Breast epithelium (tissue), 4 donors: ENCODE measurements at places on chromosomes 7 and 10. TPM values are rescaled to one million over a fixed set of nuclear protein-coding genes. Genes with fewer than 3 reads are reported as not detected.

Gene LEP
- 498 TPM for total RNA-seq

Gene GBX1
- total RNA-seq, result not detected

Gene TMEM229A
- total RNA-seq, result not detected

Gene NKX2-3
- total RNA-seq, result not detected

Gene THNSL1
- 1.6 TPM for total RNA-seq

Gene TPK1
- total RNA-seq, result 4.8 TPM

Gene CALU
- total RNA-seq, result 104 TPM

Gene GPC2
- 1.4 TPM for total RNA-seq

GRCh38 chr7:74606909-74607510, 50.5 kb upstream of the GTF2I start:
- no peaks in the 10 kb centered on the region for H3K36me3 ChIP-seq
- no peaks in the 10 kb centered on the region for H3K27me3 ChIP-seq
- peak overlapping the region; percentile 33 for H3K4me3 ChIP-seq

DNA sequence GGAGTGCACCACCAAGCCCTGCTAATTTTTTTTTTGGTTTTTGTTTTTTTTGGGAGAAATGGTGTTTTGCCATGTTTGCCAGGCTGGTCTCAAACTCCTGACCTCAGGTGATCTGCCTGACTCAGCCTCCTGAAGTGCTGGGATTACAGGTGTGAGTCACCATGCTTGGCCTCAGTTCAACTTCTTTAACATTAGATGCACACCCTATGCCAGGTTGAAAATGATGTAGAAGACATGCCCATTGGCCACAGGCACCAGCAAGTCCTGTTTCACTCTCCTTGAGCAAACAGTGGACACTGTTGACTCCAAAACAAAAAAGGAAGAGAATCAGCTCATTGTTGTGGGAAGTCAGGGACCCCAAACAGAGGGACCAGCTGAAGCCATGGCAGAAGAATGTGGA, 1205.3 kb downstream of the REEP3 start:
- DNase-seq, result no peak
- H3K27ac ChIP-seq, result no peak overlapping the region
- no peaks in the 10 kb centered on the region for H3K27me3 ChIP-seq
- no peak overlapping the region for H3K4me3 ChIP-seq
- H3K4me1 ChIP-seq, result no peaks in the 10 kb centered on the region
- H3K36me3 ChIP-seq, result no peaks in the 10 kb centered on the region

DNA sequence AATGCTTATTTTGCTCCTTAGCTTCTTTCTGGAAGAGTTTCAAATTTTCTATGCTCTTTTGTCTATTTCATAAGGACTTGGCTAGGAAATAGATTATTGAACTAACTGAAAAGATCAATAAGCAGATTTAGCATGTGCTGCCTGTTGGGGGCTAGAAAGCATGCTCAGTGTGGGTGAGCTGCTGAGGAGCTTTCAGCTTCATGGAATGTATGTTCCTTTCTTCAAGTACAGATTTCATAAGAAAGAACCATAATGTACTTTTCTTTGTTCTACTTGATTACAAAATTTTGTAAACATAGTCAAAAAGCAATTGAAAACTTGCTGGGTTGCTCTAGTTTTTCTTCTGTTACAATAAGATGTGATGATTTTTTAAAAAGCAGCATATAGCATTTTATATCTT, 73.8 kb downstream of the TAF3 start:
- no peaks in the 10 kb centered on the region for H3K36me3 ChIP-seq
- no peak for DNase-seq
- H3K27ac ChIP-seq, result no peak overlapping the region
- H3K4me3 ChIP-seq, result no peak overlapping the region
- no peaks in the 10 kb centered on the region for H3K4me1 ChIP-seq

DNA sequence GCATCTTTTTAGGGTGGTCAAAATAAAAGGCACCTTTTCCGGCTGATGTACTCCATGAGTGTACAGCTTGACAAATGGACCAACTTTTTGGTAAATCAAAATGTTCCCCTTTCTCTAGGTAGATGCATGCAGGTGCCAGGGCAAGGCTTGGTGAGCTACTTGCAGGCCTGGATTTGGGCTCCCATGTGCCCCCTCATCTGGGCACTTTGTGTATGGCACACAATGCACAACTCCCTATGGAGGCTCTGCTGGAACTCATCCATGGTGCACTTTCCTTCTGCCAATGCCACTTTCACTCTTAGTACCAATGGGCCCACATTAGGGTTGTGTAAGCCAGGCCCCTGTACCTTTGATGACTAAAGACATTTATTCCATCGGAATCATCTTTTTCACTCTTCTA, 300.8 kb downstream of the SDHAF3 start:
- H3K36me3 ChIP-seq, result no peaks in the 10 kb centered on the region
- DNase-seq, result no peak
- no peaks in the 10 kb centered on the region for H3K27me3 ChIP-seq
- H3K27ac ChIP-seq, result no peak overlapping the region
- no peaks in the 10 kb centered on the region for H3K4me1 ChIP-seq

- no peaks in the 10 kb centered on the region for H3K4me1 ChIP-seq
- H3K27ac ChIP-seq, result no peak overlapping the region
- no peaks in the 10 kb centered on the region for H3K36me3 ChIP-seq
- H3K27me3 ChIP-seq, result no peaks in the 10 kb centered on the region
- no peak for DNase-seq
- no peak overlapping the region for H3K4me3 ChIP-seq
Observed at GRCh38 chr10:60611291-60611747, 167.0 kb upstream of the CDK1 start.

- H3K27me3 ChIP-seq, result no peaks in the 10 kb centered on the region
- no peak for DNase-seq
- H3K36me3 ChIP-seq, result no peaks in the 10 kb centered on the region
- H3K4me1 ChIP-seq, result no peaks in the 10 kb centered on the region
Observed at GRCh38 chr7:38682606-38683005, 51.4 kb upstream of the AMPH start.

GRCh38 chr7:30087371-30087770, 47.4 kb upstream of the MTURN start:
- H3K36me3 ChIP-seq, result no peaks in the 10 kb centered on the region
- H3K27me3 ChIP-seq, result no peaks in the 10 kb centered on the region
- no peak overlapping the region for H3K4me3 ChIP-seq
- no peak for DNase-seq
- H3K27ac ChIP-seq, result no peak overlapping the region

- no peak overlapping the region for H3K4me3 ChIP-seq
- no peaks in the 10 kb centered on the region for H3K36me3 ChIP-seq
- no peaks in the 10 kb centered on the region for H3K4me1 ChIP-seq
- H3K27me3 ChIP-seq, result no peaks in the 10 kb centered on the region
Observed at GRCh38 chr7:108322925-108323832, 133.1 kb downstream of the NRCAM start.

GRCh38 chr7:99398891-99399445, 9.4 kb downstream of the PDAP1 start:
- no peak overlapping the region for H3K27ac ChIP-seq
- H3K4me1 ChIP-seq, result no peaks in the 10 kb centered on the region
- no peak overlapping the region for H3K4me3 ChIP-seq
- H3K27me3 ChIP-seq, result no peaks in the 10 kb centered on the region

- no peak overlapping the region for H3K4me3 ChIP-seq
- no peak for DNase-seq
- H3K36me3 ChIP-seq, result no peaks in the 10 kb centered on the region
- H3K27ac ChIP-seq, result no peak overlapping the region
- no peaks in the 10 kb centered on the region for H3K4me1 ChIP-seq
Observed at GRCh38 chr7:87517136-87517815, 41.8 kb upstream of the ABCB4 start.

GRCh38 chr7:82335927-82336326, 107.7 kb downstream of the CACNA2D1 start:
- no peaks in the 10 kb centered on the region for H3K36me3 ChIP-seq
- H3K27me3 ChIP-seq, result no peaks in the 10 kb centered on the region
- no peaks in the 10 kb centered on the region for H3K4me1 ChIP-seq
- no peak overlapping the region for H3K4me3 ChIP-seq
- H3K27ac ChIP-seq, result no peak overlapping the region

GRCh38 chr7:132160611-132161532, 415.4 kb downstream of the PLXNA4 start:
- no peak overlapping the region for H3K4me3 ChIP-seq
- peak overlapping the region; percentile 38 for H3K27ac ChIP-seq
- no peaks in the 10 kb centered on the region for H3K27me3 ChIP-seq
- no peaks in the 10 kb centered on the region for H3K36me3 ChIP-seq

DNA sequence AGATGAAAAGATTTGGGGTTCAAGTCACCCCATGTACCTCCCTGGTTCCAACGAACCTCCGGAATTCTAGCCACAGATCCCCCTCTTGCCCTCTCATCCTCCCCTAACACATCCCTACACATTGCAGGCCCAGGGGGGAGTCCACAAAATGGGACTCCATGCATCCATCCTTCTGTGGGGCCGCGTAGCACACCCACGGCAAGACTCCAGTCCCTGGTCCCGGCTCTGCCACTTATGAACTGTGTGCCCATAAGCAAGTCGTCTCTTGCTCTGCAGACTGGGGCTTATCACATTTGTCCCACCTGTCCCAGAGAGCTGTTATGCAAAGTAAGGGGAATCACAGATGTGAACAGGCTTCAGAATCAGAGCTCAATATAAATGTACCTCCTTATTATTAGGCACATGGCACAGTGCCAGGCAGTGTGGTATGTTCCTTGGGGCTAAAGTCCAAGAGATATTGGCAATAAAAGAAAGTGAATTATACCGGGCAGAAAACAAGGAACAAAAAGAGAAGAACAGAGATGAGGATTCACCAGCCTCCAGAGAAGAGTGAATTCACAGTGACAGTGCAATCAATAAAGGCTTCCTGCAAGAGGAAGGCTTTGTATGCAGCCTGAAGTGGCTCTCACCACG, 73.9 kb downstream of the KCNMA1 start:
- no peak overlapping the region for H3K27ac ChIP-seq
- no peak overlapping the region for H3K4me3 ChIP-seq
- H3K27me3 ChIP-seq, result no peaks in the 10 kb centered on the region
- no peaks in the 10 kb centered on the region for H3K36me3 ChIP-seq
- H3K4me1 ChIP-seq, result no peaks in the 10 kb centered on the region

- DNase-seq, result no peak
- no peak overlapping the region for H3K4me3 ChIP-seq
- no peaks in the 10 kb centered on the region for H3K27me3 ChIP-seq
- no peaks in the 10 kb centered on the region for H3K4me1 ChIP-seq
- no peaks in the 10 kb centered on the region for H3K36me3 ChIP-seq
- no peak overlapping the region for H3K27ac ChIP-seq
Observed at GRCh38 chr7:117711556-117711955, 161.7 kb downstream of the CTTNBP2 start.

- no peaks in the 10 kb centered on the region for H3K36me3 ChIP-seq
- DNase-seq, result no peak
- no peaks in the 10 kb centered on the region for H3K4me1 ChIP-seq
- H3K27me3 ChIP-seq, result no peaks in the 10 kb centered on the region
- no peak overlapping the region for H3K4me3 ChIP-seq
Observed at GRCh38 chr7:21450941-21451340, 23.1 kb downstream of the SP4 start.

DNA sequence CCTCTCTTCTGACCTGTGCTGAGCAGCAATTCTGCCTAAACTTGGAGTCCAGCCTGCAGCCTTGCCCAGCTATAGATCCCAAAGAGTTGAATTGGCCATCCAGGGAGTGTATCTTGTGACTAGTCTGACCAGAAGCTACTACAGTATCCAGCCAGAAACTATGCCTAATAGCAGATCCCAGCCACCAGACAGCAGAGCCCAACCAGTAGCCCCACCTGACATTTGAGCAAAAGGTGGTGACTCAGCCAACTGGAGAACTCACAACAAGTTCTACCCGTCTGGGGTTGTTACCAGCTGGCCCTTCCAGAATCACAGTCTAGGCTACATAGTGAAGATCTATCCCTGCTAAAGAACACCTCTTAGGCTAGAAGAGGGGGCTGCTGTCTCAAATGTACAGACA, 315.0 kb downstream of the CRPPA start:
- no peaks in the 10 kb centered on the region for H3K27me3 ChIP-seq
- no peaks in the 10 kb centered on the region for H3K4me1 ChIP-seq
- no peak overlapping the region for H3K27ac ChIP-seq
- no peak overlapping the region for H3K4me3 ChIP-seq
- no peaks in the 10 kb centered on the region for H3K36me3 ChIP-seq

- H3K4me3 ChIP-seq, result no peak overlapping the region
- H3K27ac ChIP-seq, result no peak overlapping the region
- H3K36me3 ChIP-seq, result no peaks in the 10 kb centered on the region
- no peaks in the 10 kb centered on the region for H3K27me3 ChIP-seq
- H3K4me1 ChIP-seq, result no peaks in the 10 kb centered on the region
Observed at GRCh38 chr10:125448596-125448995, 234.4 kb downstream of the TEX36 start.

DNA sequence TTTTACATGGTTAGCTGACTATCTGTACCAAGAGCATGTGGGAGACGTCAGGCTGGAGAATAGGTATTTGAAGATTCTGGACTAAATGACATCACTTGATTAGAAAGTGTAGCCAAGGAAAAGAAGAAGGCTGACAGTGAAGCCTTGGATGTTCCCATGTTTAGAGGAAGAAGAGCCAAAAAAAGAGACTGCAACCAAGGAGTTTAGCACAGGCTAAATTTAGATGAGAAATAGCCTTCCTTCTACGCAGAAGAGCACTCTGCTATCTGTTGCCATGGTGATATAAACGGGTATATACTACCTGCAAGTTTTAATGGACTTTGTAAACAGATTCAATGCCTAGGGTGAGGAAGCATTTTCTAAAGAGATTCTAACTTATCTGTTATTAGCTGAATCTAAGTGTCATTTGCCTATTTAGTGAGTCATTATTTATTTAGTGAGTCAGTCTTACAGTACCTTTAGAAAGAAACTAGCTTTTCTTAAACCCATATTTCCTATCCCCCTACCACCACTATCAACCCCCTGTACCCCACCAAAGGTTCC, 69.8 kb downstream of the CDK6 start:
- H3K27me3 ChIP-seq, result no peaks in the 10 kb centered on the region
- H3K4me3 ChIP-seq, result no peak overlapping the region
- no peaks in the 10 kb centered on the region for H3K36me3 ChIP-seq
- no peak overlapping the region for H3K27ac ChIP-seq

GRCh38 chr7:113113912-113114311, 4.4 kb downstream of the SMIM30 start:
- H3K27me3 ChIP-seq, result no peaks in the 10 kb centered on the region
- no peak for DNase-seq
- H3K4me3 ChIP-seq, result no peak overlapping the region
- H3K36me3 ChIP-seq, result no peaks in the 10 kb centered on the region

GRCh38 chr10:100960251-100960650, 9.1 kb upstream of the SEMA4G start:
- no peak overlapping the region for H3K4me3 ChIP-seq
- no peaks in the 10 kb centered on the region for H3K27me3 ChIP-seq
- no peak overlapping the region for H3K27ac ChIP-seq
- no peaks in the 10 kb centered on the region for H3K4me1 ChIP-seq
- DNase-seq, result no peak

DNA sequence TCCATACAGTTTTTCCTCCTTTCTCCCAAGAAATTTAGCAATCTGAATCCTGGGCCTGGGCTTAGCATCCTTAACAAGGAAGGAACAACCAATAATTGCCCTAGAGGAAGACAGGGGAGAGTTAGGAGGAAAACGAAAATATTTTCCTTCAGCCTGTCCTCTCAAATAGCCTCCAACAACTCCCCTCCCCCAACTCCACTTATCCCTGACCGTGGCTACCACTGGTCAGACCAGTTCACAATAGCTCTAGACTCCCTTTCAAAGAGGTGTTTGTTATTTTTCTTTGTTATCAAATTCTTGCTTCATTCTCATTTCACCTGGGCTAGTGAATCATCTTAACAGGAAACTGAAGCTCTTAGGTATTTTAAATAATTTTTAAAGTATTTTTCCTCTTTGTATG, 114.1 kb downstream of the CPED1 start:
- no peak overlapping the region for H3K4me3 ChIP-seq
- no peak for DNase-seq
- H3K27me3 ChIP-seq, result no peaks in the 10 kb centered on the region
- peak overlapping the region; percentile 21 for H3K27ac ChIP-seq
- H3K4me1 ChIP-seq, result no peaks in the 10 kb centered on the region
